ENCODE measurements at places on chromosomes 16 and 17.
A peak's percentile ranks its signal among the peaks of the same experiment; 100 is the strongest.

DNA sequence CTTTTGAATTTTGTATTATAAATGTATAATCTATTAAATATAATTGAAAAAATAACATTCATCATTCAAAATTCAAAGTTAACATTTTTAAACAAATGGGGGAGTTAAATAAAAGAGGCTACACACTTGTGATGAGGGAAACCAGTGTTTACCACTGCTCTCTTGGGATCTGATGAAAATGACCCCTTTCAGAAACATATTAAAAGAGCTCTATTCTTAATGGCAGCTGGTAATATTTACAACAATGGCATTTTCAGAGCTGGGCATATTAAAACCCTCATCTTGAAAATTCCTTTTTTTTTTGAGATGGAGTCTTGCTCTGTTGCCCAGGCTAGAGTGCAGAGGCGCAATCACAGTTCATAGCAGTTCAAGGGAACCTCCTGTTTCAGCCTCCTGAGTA is 19.3 kb upstream of the FLCN start:
- DNase-seq = no peak

GRCh38 chr17:9371019-9371418 is 204.6 kb downstream of the STX8 start:
- no peak for DNase-seq

- no peak for DNase-seq
Measured at GRCh38 chr17:42866631-42867575, 15.9 kb downstream of the AOC3 start.

DNA sequence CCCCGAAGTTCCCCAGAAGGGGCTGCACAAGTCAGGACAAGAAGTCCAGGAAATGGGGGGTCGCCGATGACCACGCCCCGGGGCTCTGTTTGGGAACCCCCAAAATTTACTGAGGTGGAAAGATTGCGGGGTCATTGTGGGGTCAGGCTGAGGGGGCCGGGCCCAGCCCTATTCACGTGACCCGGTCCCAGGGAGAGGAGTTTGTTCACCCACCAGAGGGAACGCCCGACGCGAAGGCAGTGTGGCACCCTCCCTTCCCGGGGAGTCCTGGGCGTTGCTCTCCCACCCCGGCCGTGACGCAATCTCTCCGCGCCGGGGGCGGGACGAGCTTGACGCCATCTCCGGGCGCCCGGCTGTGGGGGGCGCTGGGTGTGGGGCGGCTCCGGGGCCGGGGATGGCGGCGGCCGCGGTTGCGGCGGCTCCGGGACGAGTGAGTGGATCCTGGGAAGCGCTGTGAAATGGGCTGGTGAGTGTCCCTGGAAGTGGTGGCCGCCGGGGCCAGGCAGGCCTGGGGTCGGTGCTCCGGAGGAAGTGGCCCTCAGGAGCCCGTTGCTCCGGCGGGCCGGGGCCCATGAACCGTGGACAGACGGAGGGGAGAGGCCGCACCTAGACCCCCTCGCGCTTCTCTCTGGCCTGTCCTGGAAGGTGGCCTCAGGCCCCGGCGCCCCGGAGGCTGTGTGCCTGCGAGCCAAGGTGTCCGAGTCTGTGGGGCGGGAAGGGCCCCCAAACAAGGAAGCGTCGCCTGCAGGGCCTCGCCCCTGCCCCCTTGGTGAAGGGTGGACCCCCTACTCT is at the start of gene ATXN1L:
ATXN1L (plus strand) TSS at position 338 of the 792 bp plus-strand sequence. CDS start 3,765 bp downstream, outside the sequence.
- peak; percentile 92 for DNase-seq

- no peak for DNase-seq
Measured at GRCh38 chr16:56549744-56550385, 15.0 kb upstream of the MT4 start.

GRCh38 chr17:78105101-78105500 is 23.5 kb downstream of the TMC6 start:
- DNase-seq = no peak

- DNase-seq = no peak
Measured at GRCh38 chr17:8922451-8922850, 43.1 kb downstream of the PIK3R5 start.

- no peak for DNase-seq
Measured at GRCh38 chr17:50075446-50076032, 19.6 kb upstream of the PDK2 start.

DNA sequence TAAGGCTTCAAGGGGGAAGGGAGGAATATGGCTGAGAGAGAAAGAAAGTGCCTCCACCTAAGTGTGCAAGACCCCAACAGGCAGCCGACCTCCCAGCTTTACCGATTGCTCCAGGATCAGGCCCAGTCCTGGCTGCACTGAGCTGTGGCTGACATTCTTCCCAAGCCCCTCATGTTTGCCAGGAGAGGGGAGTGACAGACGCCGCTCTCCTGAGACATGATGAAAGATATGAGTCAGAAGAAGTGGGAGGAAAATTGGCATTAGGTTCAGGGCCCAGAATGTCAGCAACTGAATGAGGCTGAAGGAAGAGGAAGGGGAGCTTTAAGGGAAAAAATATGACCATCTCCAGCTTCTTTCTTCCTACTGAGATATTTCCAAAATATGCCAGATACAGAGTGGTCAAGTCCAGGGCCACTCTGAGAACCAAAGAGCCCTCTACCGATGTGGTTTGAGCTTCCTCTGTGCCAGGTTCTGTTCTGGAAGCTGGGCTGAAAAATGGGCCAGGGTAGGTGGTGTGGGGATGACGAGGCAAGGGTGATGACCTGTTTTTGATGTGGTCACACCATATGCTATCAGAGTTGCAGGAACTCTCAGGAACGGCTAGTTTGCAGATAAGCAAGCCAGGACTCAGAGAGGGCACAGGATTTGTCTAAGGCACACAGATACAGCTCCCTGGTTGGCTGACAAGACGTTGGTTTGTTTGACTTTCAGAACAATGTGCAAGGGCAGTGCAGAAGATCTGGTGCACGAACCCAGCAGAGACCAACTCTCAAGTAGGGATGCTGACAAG is 176.7 kb downstream of the SOX9 start:
- DNase-seq = no peak

GRCh38 chr17:28907709-28908475 is 5.0 kb upstream of the DHRS13 start:
- no peak for DNase-seq
